Esophagus squamous epithelium (tissue), 5 donors: ENCODE measurements at places on chromosomes 12 and 14.

GRCh38 chr12:27906658-27907473, 65.7 kb downstream of the PTHLH start:
- DNase-seq: no peak

DNA sequence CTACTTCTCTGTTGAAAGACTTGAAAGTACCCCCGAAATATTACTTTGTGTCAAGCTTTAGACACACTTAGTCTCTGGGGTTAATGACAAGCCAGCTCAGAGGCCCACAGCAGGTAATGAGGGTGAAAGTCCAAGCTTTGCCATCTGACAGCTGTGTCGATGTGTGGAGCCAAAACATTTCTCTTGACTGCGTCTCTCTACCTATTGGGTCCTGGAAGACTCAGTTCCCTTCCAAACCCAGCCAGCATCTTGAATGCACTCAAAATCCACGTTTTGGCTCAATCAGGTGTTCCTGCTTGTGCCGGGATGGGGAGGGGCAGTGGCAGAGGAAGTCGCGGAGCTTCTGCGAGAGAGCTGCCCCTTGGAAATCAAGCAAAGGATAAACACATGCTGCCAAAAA, 3.2 kb downstream of the PLXNC1 start:
- no peak for DNase-seq

DNA sequence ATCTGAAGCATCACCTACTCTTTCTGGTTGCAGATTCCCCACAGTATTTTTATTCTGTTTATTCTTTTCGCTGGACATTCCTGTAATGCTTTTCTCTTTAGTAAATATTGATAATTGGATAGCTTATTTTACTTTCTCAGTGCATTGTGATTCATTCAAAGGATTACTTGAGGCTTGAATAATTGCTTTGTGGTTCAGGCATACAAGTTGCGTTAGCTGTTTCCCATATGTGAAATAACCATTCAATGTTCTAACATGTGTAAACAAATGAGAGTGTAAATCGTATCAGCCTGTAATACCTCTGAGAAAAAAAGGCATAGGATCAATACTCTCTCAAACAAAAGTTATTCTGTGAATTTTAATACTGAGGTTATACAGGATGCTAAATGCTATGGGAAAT, 1004.2 kb upstream of the SEL1L start:
- no peak for DNase-seq

GRCh38 chr12:107702106-107702505, 16.5 kb downstream of the PWP1 start:
- no peak for DNase-seq

DNA sequence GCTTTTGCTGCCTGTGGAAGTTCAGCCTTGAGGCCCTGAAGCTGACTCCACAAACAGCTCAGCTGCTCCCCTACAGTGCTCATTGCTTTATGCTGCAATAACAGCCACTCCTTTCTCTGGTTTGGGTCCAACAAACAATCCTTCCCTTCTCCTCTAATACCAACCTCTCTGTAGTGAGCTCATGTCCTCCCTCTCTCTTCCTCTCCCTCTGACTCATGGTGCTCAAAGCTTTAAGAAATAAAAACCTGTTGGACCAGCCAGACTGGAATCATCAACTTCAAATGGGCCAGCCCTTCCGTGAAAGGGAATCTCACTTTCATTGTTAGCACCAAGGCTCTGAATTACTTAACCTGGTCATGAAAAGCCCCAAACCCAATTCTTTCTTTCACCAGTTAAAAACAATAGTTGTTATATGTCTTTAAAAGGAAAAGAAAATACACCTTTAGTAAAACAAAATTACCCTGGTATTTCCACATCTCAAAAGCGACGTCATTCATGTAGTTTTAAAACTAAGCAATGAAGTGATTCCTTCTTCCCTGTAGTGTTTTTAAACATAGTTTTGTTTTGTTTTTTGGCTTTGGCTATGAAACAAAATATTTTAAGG, 126.4 kb downstream of the DUSP6 start:
- DNase-seq: no peak

GRCh38 chr12:15122344-15122743, 98.9 kb downstream of the RERG start:
- DNase-seq: no peak

DNA sequence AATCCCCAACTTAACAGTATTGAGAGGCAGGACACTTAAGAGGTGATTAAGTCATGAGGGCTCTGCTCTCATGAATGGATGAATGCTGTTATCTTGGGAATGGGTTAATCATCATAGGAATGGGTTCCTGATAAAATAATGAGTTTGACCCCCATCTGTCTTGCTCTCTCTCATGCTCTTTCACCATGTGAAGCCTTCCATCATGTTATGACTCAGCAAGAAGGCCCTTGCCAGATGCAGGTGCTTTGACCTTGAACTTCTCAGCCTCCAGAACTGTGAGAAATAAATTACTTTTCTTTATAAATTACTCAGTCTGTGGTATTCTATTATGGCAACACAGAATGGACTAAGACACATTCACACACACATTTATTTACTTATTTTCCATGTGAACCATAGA, 89.0 kb upstream of the PPM1H start:
- no peak for DNase-seq

DNA sequence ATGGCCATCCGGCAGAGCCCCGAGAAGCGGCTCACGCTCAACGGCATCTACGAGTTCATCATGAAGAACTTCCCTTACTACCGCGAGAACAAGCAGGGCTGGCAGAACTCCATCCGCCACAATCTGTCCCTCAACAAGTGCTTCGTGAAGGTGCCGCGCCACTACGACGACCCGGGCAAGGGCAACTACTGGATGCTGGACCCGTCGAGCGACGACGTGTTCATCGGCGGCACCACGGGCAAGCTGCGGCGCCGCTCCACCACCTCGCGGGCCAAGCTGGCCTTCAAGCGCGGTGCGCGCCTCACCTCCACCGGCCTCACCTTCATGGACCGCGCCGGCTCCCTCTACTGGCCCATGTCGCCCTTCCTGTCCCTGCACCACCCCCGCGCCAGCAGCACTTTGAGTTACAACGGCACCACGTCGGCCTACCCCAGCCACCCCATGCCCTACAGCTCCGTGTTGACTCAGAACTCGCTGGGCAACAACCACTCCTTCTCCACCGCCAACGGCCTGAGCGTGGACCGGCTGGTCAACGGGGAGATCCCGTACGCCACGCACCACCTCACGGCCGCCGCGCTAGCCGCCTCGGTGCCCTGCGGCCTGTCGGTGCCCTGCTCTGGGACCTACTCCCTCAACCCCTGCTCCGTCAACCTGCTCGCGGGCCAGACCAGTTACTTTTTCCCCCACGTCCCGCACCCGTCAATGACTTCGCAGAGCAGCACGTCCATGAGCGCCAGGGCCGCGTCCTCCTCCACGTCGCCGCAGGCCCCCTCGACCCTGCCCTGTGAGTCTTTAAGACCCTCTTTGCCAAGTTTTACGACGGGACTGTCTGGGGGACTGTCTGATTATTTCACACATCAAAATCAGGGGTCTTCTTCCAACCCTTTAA, 1.5 kb downstream of the FOXG1 start:
- DNase-seq: no peak

- DNase-seq: no peak
Measured at GRCh38 chr12:104377514-104377812, 73.9 kb downstream of the EID3 start.

- no peak for DNase-seq
Measured at GRCh38 chr12:55822228-55822627, 4.4 kb downstream of the ORMDL2 start.

GRCh38 chr14:79320561-79320960, 890.7 kb downstream of the DIO2 start:
- no peak for DNase-seq

DNA sequence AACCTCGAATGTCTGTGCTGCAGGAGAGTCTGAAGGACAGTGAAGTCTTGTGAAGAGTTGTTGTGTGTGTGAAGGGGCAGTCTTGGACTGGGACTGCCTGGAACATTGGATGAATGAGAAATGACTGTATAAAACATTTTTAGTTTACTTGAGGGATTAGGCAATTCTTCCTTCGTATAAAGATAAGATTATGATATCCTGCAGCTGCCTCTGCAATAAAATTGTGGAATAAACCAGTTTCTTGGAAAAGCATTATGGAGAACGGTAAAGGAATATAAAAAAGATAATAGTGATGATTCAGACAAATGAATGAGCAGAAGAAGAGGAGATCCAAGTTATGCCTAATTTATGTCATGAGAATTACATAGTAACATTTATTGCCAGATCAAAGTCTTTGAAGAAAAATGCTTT, 30.9 kb upstream of the LUM start:
- DNase-seq: no peak

- DNase-seq: no peak
Measured at GRCh38 chr12:12365931-12366431, 9.1 kb downstream of the BORCS5 start.

- no peak for DNase-seq
Measured at GRCh38 chr12:93100610-93101009, 171.5 kb upstream of the EEA1 start.

DNA sequence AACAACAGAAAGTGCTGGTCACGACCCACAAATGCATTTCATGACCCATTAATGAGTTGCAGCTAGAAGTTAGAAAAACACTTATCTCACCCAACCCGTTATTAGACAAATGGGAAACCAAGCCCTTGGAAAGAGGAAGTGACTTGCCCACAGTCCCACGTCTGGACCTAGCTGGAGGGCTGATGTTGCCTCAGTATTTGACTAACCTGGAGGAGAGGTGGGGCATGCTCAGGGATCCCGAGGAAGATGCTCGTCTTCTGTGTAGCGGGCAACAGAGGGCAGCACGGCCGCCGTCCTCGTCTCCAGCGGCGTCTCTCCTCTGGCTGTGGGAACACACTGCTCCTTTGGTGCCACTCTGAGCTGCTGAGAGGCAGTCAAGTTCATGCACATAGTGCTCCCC, 12.7 kb downstream of the CCND2 start:
- DNase-seq: no peak

GRCh38 chr12:68381476-68382219, 49.5 kb upstream of the MDM1 start:
- no peak for DNase-seq

DNA sequence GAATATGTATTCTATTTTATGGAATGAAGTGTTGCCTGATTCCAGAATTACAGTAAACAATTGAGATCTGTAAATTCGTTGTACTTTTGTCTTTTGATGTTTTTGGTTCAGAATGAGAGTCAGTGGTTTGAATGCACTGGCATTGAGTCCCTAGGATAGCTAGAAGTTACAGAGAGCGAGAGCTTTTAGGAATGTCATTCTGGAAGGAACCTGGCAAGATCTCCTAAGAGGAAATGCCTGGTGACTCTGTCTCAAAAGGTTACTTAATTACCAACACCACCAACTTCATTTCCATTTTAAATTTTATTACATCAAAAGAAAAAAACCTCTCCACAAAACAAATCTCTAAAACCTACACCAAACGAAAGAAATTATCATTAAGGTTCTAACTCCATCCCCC, 6.0 kb upstream of the CEBPE start:
- no peak for DNase-seq

- DNase-seq: no peak
Measured at GRCh38 chr14:95018821-95019220, 138.5 kb downstream of the DICER1 start.

DNA sequence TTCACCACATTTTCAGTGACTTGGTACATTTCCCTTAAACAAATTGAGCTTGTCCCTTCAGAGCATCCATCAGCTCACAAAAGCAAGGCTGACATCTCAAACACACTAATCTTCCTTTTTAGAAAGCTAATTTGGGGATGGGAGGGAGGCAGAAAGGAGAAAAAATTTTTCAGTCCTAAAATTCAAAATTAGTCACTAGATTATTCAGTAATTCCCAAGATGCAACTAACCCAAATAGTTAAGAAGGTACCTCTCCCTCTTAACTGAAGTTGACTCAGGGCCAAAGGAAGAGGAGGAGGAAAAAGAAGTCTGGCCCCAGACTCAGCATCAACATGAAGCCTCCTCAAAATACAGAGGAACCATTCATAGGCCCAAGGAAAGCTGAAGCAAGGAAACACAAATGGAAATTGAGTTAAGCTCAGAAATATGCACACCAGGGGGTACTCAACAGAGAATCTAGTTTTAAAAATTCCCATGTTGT, 21.7 kb downstream of the CBX5 start:
- no peak for DNase-seq

- no peak for DNase-seq
Measured at GRCh38 chr12:131929581-131930456, 743 bp downstream of the PUS1 start.

- DNase-seq: no peak
Measured at GRCh38 chr14:74922752-74923401, at the start of gene RPS6KL1. TSS of gene RPS6KL1 (minus strand) at chr14:74923260. CDS start at chr14:74921541, 1,719 bp downstream.

DNA sequence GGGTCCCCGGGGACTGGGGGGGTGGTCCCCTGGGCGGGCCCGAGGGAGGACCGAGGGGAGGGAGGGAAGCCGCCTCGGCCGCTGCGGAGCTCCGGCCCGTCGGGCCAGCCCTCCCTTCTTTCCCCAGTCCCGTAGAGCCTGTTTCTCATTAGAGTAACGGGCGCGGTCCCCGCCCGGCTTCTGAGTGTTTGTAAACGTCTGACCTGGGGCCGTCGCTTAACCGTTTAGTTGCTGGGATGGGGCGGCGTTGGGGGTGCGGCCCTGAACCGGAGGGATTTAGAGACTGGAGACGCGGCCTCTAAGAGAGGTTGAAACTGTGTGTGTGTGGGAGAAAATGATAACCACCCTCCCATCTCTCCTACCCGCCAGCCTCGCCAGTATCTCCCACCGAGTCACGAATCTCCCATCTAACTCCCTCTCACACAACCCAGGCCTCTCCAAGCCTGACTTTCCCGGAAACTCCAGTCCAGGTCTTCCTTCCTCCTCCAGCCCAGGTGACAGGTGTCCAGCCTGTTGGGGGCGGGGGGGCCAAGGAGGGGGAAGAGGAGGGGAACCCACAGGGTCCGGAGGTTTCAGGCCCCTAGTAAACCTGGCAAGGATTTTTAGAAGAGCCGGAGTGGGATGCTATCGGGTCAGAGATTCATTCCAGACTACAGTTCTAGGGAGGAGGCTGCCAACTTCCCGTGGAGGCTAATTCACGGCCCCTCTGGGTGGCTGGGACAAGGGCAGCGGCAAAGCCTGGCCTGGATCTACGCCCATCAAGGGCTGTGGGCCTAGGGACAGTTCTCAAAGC, 1.1 kb upstream of the NFATC4 start:
- peak; percentile 30 for DNase-seq

- DNase-seq: no peak
Measured at GRCh38 chr14:35669782-35670181, 135.8 kb downstream of the INSM2 start.

- DNase-seq: no peak
Measured at GRCh38 chr12:107681455-107681835, 4.2 kb upstream of the PWP1 start.

GRCh38 chr14:101467181-101467926, 93.9 kb upstream of the DIO3 start:
- no peak for DNase-seq

DNA sequence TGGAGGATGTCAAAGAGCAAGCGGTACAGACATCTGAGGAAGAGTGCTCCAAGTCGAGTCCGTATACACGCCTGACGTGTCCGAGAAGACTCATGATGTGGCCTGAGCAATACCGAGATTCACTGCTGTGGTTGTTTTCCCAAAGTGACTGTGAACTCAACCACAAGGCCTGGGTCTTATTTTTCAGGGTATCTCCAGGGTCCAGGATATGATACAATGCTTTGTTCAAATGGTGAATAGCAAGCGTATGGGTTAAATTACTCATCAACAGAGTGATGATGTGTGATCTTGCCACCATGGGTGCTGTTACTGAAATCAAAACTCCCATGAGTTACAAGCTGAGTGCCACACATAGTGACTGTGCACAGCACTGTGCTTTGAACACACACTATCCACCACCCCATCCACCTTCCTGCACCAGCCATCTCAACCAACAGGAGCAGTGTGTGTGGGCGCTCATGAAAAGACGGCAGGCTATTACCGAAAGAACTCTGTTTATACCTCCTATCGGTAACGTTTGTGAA, 109.6 kb downstream of the BCAT1 start:
- DNase-seq: no peak

GRCh38 chr14:95979339-95980042, 59.7 kb upstream of the C14orf132 start:
- no peak for DNase-seq
